Esophagus squamous epithelium (tissue), 5 donors: ENCODE measurements at places on chromosomes 7 and 10.

DNA sequence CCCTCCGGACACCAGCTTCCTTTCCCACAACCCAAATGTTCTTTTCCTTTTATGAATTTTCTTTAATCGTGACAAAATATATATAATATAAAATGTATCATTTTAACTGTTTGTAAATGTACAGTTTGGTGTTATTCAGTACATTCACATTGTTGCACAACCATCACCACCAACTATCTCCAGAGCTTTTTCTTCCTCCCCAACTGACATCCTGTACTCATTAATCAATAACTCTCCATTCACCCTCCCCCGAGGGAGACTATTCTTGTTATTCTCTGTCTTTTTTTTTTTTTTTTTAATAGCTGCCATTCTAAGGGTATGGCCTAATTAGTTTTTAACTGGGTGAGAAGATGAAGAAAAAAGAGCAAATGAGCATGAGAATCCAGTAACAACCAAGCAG lies 30.6 kb upstream of the ITGB1 start:
- no peak for DNase-seq

GRCh38 chr10:58241346-58241745 lies 26.3 kb downstream of the IPMK start:
- DNase-seq, result no peak

- DNase-seq, result no peak
These were observed 26.9 kb downstream of the SLC35B4 start for GRCh38 chr7:134289841-134290240.

DNA sequence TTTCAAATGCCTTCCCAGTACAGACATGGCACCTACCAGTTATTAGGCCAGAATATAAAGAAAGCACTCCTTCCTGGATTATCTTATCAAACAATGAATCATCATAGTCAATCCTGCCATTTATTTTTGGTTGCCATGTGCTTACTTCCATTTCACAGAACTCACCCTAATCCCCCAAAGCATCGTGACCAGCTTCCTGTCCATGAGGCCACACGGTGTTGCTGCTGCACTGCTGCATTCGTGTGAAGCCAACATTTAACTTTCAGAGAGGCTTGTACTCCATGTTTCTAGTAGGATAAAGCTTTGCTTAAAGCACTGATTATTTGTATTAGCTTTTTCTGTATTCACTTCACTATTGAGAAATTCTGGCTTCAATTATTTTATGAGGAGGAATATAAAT lies 14.4 kb downstream of the COL28A1 start:
- DNase-seq, result no peak

GRCh38 chr7:38675494-38676106 lies 44.4 kb upstream of the AMPH start:
- DNase-seq, result no peak

DNA sequence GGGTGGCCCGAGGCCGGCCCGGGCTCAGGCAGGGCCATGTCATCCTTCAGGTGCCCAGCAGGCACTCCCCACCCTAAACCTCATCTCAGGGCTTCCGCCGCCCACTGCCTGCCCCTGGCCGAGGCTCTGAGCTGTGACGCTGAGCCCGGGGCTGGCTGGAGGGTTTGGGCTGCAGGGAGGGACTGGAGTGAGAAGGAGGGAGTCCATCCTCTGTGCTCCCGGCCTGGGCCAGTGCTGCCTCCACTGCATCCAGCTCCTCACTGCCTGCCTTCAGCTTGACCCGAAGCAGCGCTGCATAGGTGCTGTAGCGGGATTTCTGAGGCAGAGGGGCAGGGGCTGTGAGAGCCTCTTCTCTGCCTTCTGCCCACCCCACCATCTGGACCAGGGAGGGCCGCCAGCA lies 7.6 kb downstream of the NFKB2 start:
- DNase-seq, result no peak

DNA sequence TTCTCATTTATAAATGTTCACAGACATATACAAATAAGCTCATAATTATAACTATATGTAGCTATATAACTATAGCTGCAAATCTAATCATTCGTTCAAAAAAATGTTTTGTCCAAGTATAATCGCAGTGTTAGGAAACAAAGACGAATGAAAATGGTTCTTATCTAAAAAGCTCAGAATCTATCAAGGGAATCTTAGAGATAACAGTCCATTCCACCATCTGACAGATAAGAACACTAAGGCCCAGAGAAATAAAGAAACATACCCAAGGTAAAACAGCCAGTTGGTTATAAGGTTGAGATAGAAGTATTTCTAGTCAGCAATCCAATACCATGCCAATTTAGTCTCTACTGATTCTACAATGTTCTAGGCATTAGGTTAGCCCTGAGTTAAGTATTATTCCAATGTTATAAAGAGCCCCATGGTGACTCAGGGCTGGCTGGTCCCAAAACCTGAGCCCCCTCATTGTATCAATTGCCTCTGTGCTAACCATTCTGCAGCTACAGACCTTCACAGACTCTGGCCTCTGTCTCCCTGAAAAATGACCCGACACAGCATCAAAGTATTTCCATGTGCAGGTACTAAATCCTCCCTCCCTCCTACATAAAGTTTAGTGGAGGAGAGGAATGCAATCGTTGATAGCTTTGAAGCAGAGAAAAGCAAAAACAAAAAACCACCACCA lies 30.0 kb downstream of the CHCHD3 start:
- no peak for DNase-seq
